ENCODE measurements at places on chromosomes 2 and 18. TPM values are rescaled to one million over a fixed set of nuclear protein-coding genes. Genes with fewer than 3 reads are reported as not detected.

GRCh38 chr2:1496359-1496821 is 83.1 kb downstream of the TPO start:
- peaks cover 6% of the 10 kb centered on the region for H3K4me1 ChIP-seq
- H3K27ac ChIP-seq: no peak overlapping the region
- DNase-seq: no peak
- no peak overlapping the region for H3K4me3 ChIP-seq
- no peaks in the 10 kb centered on the region for H3K27me3 ChIP-seq

PSMA8 gene
- 1.7 TPM for total RNA-seq

DNA sequence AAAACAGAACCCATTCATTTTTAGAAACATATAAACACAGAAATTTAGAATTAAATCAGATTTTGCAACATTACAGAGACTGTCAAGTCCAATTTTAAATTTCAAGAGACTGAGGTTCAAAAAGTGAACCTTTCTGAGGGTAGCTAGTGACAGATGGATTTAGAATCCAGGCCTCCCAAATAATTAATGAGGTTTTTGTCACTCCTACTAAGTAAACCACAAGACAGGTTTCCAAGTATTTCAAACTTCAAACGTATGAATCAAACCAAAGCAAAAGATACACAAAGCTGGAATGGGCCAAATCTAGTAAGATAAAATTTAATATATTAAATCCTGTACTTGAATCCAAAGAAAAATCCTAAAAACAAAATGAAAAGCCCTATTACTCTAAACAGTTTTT is 25.3 kb downstream of the PPP4R3B start:
- H3K4me1 ChIP-seq: peaks cover 2% of the 10 kb centered on the region
- peak overlapping the region; percentile 66 for H3K27ac ChIP-seq
- DNase-seq: no peak
- H3K27me3 ChIP-seq: no peaks in the 10 kb centered on the region

GRCh38 chr18:44781886-44782285 is 101.2 kb downstream of the SETBP1 start:
- DNase-seq: no peak
- no peak overlapping the region for H3K4me3 ChIP-seq
- H3K4me1 ChIP-seq: no peaks in the 10 kb centered on the region
- no peak overlapping the region for H3K27ac ChIP-seq
- no peaks in the 10 kb centered on the region for H3K36me3 ChIP-seq

DNA sequence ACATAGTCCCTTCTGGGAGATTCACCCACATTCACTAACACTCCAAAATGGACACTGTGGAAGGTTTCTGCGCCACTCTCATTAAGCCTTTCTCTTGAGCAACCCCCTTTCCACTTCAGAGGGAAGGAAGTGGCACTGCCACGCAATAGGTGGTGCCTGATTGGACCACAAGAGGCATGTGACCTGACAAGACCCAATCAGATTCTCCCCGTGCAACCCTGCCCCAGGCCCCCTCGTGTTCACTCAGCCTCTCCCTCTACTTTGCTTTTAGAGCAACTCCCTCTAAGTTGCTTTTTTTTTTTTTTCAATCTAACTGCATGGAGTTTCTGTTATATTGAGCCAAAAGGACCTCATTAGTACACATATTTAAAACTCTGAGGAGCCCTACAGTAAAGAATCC is 158.0 kb downstream of the EN1 start:
- DNase-seq: no peak
- H3K36me3 ChIP-seq: no peaks in the 10 kb centered on the region
- H3K4me1 ChIP-seq: no peaks in the 10 kb centered on the region
- H3K27me3 ChIP-seq: peaks cover 41% of the 10 kb centered on the region

DNA sequence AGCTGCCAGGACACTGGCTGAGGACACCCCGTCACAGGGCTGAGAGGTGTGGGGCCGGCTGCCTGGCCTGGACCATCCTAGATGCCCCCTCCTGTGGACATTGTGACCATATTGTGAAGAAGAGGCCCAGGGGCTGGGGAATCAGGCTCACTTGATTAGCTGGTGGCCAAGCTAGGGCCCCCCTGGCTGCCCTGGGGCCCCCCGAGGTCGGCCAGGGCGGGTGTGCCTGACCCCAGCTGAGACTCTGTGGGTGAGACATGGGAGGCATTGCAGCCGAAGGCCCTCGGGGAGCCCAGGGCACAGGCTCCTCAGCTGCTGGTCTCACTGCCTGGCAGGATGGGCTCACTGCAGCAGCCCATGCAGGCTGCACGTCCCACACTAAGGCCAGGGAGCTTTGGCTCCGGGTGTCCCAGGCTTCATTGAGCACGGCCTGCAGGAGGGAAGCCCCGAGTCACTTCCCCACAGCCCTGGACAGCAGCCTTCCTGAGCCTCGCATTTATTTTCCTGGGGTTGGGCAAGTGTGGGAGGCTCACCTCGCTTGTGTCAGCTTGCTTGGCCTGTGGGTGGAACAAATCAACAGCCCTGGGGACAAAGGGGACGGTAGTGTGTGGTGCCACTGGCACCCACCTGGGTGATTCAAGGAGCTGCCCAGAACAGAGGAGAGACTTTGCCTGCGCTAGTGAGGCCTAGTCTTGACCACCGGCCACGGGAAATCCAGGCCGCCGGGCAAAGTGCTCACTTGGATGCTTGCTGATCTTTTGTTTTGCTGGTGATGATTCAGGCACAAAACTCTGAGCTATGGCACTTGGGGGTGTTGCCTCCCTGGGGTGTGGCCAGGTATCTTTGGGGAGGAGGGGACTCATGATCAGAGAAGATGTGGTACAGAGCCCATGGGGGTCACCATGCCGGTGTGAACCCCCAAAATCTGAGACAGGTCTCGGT is 1.3 kb downstream of the GAL3ST2 start:
- peaks cover 3% of the 10 kb centered on the region for H3K4me1 ChIP-seq
- no peaks in the 10 kb centered on the region for H3K27me3 ChIP-seq
- no peak for DNase-seq
- H3K36me3 ChIP-seq: no peaks in the 10 kb centered on the region

MC5R gene
- total RNA-seq: not detected

- peak; percentile 38 for DNase-seq
- no peaks in the 10 kb centered on the region for H3K27me3 ChIP-seq
- H3K4me3 ChIP-seq: no peak overlapping the region
- peaks cover 4% of the 10 kb centered on the region for H3K4me1 ChIP-seq
- H3K36me3 ChIP-seq: peaks cover 64% of the 10 kb centered on the region
Observed at GRCh38 chr2:224778474-224778877, 62.3 kb upstream of the CCDC195 start.

TUBA4B gene
- not detected for total RNA-seq

- peaks cover 21% of the 10 kb centered on the region for H3K27me3 ChIP-seq
- H3K36me3 ChIP-seq: no peaks in the 10 kb centered on the region
- no peaks in the 10 kb centered on the region for H3K4me1 ChIP-seq
- DNase-seq: no peak
- H3K27ac ChIP-seq: no peak overlapping the region
Observed at GRCh38 chr2:60413814-60414168, 139.7 kb downstream of the BCL11A start.

DNA sequence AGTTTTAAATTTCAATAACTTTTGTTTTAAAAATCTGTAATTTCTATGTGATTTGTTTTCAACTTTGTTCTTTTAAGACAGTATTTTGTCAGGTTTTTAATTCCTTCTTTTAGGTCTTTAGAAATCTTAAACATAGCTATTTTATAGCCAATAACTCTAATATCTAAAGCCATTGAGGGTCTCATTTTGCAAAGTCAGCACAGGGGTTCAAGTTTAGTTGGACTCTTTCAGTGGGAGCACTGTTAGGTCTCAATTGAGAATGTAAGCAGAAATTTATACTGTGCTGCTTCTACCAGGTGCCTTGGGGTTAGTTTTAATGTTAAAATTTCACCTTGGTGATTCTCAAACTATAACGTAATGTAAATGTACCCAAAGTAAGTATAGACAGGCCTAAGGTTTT is 105.3 kb upstream of the DNMT3A start:
- no peak overlapping the region for H3K4me3 ChIP-seq
- H3K36me3 ChIP-seq: peaks cover 10% of the 10 kb centered on the region

DNA sequence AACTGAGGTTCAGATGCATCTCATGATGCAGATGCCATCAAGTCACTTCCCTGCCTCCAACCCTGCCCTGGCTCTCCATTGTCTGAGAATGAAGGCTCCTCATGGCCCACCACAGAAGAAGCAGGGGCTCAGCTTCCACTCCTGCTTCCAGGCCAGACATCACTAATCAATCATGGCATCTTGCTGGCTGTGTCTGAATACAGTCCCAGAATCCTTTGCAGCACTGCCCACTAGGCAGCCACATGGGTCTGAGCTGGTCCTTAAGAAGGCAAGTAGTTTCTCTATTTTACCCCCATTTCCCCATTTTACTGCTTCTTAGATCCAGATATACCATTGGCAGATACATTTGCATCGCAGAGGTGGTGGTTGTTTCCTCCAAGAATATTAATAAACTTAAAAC is 7.3 kb downstream of the ASPRV1 start:
- H3K4me3 ChIP-seq: no peak overlapping the region
- H3K36me3 ChIP-seq: no peaks in the 10 kb centered on the region
- peaks cover under 1% of the 10 kb centered on the region for H3K4me1 ChIP-seq
- no peaks in the 10 kb centered on the region for H3K27me3 ChIP-seq
- no peak overlapping the region for H3K27ac ChIP-seq
- DNase-seq: no peak

DNA sequence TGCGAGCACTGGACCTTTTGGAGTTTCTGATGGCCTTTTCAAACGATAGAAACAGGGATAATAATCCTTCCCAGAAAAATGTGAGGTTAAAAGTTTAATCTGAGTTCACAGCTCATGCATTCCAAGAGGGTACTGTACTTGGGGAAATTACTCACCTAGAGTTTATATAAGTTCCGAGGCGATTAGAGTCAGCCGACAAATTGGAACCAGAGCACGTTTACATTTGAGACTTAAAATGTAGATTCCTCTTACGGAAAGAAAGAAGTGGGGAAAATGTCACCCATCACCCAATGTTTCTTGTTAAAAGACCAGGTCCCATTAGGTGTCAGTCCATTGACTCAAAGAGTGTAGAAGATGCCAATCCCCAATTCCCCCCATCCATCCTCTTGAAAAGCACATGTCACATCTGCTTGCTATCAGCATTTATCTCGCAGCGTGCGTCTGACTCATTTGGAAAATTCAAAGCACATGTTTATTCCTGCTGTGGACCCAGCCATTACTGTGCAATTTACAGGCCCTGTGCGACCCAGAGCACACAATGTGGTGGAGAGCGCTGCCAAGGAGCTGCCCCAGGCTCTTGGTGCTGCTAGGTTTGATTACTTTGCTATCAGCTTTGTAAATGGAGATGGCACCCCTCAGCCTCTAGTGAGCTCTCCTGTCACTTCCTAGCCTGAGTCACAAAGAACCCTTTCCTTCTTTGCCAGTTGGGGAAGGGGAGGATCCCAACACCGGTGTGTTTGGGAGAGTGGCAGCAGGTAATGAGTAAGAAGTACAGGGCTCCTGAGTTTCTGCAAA is 104.8 kb downstream of the COLEC12 start:
- DNase-seq: no peak
- peaks cover 6% of the 10 kb centered on the region for H3K27me3 ChIP-seq
- no peaks in the 10 kb centered on the region for H3K4me1 ChIP-seq
- no peak overlapping the region for H3K4me3 ChIP-seq
- no peak overlapping the region for H3K27ac ChIP-seq

GRCh38 chr18:11653521-11653920 is 35.5 kb upstream of the GNAL start:
- H3K27ac ChIP-seq: no peak overlapping the region
- H3K27me3 ChIP-seq: peaks cover 36% of the 10 kb centered on the region
- H3K36me3 ChIP-seq: no peaks in the 10 kb centered on the region
- DNase-seq: no peak

- no peak overlapping the region for H3K27ac ChIP-seq
- H3K4me3 ChIP-seq: no peak overlapping the region
- H3K36me3 ChIP-seq: no peaks in the 10 kb centered on the region
- DNase-seq: no peak
- peaks cover 20% of the 10 kb centered on the region for H3K4me1 ChIP-seq
- no peaks in the 10 kb centered on the region for H3K27me3 ChIP-seq
Observed at GRCh38 chr2:218363736-218364135, 7.1 kb downstream of the CATIP start.

GRCh38 chr2:30127016-30127893 is 19.6 kb upstream of the YPEL5 start:
- no peaks in the 10 kb centered on the region for H3K36me3 ChIP-seq
- no peak overlapping the region for H3K4me3 ChIP-seq
- no peaks in the 10 kb centered on the region for H3K4me1 ChIP-seq
- no peaks in the 10 kb centered on the region for H3K27me3 ChIP-seq
- DNase-seq: no peak
- peak overlapping the region; percentile 78 for H3K27ac ChIP-seq

DNA sequence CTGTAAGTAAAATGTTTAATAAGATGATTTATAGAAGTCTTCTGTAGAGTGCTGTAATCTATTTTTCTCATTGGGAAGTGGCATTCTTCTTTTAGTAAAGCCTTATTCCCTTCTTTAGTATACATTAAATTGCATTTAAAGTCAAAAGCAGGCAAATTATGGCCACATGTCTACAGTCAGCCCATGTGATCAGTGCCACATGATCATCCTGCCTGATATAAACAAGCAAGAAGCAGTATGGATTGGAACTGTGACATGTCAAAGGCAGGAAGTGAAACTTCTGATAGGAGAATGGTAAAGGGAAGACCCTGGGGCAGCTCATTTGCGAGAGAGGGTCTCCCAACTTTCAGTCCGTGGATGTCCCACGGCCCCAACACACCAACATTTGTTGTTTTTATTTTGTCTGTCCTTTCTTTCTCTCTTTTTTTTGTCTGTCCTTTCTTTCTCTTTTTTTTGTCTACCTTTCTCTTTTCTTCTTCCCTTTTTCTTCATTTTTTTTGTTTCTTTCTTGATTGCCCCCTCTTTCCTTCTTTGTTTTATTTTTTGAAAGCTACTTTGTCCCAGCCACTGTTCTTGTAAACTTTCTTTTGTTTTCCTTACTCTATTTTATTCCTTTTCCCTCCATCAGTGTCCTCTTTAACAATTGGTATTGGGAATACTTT is 154.9 kb downstream of the DTNA start:
- no peak for DNase-seq
- peaks cover 9% of the 10 kb centered on the region for H3K4me1 ChIP-seq
- no peak overlapping the region for H3K4me3 ChIP-seq
- no peak overlapping the region for H3K27ac ChIP-seq
- H3K36me3 ChIP-seq: no peaks in the 10 kb centered on the region

GRCh38 chr2:7609974-7610373 is 692.8 kb downstream of the RNF144A start:
- H3K4me3 ChIP-seq: peak overlapping the region; percentile 77
- DNase-seq: no peak
- H3K27me3 ChIP-seq: no peaks in the 10 kb centered on the region
- no peaks in the 10 kb centered on the region for H3K36me3 ChIP-seq

IGFBP2 gene
- not detected for total RNA-seq

DNA sequence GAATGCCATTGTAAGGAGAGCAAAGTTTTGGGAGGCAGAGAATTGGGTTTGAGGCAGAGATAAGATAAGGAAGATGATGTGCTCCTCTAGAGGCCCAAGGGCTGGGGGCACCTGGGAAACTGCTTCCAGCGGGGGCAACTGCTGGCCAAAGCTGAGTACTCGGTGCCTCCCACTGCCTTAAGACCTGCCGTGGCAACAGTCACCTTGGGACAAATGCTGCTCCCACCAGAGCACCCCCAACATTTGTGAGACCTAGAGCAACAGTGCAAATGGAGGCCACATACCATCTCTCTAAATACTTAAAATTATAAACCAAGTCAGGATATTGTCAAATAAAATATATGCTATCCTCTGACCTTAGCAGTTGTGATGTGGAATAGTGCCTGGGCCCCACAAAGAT is 127.1 kb downstream of the CAPN13 start:
- no peaks in the 10 kb centered on the region for H3K27me3 ChIP-seq
- no peak overlapping the region for H3K27ac ChIP-seq
- DNase-seq: no peak
- no peak overlapping the region for H3K4me3 ChIP-seq
- H3K4me1 ChIP-seq: peaks cover 8% of the 10 kb centered on the region

GRCh38 chr2:133167990-133168389 is 400.3 kb downstream of the NCKAP5 start:
- no peaks in the 10 kb centered on the region for H3K36me3 ChIP-seq
- no peak overlapping the region for H3K4me3 ChIP-seq
- no peak overlapping the region for H3K27ac ChIP-seq
- no peaks in the 10 kb centered on the region for H3K27me3 ChIP-seq
